RPMI8226 (cell line): ENCODE measurements at places on chromosomes 1 and 21.

GRCh38 chr21:44466351-44466954 is 11.1 kb downstream of the LRRC3 start:
- no peak for DNase-seq

DNA sequence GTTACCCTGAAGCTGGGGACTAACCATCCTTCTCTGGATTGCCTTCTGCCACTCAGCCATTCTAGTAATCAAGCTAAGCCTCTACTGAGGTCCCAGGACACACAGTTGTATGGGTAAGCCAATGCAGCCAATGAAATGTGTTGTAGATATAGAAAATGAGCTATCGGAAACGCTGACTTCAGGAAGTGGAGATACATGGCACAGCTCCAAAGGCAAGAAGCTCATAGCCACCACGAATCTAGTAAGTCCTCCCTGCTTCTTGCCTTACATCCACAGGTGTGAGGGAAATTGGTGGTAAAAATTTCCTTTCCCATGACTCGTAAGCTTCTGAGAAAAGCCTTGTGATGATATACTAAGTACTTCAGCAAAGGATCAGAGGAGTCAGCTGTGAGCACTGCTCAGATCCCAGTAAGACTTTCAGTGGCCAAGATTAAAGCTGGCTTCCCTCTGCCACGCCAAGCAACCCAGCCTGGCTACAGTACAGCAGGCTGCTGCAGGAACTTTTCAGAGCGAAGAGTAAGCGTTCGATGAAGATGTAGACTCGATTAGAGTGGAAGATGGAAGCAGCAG is 117.7 kb downstream of the SIM2 start:
- no peak for DNase-seq

DNA sequence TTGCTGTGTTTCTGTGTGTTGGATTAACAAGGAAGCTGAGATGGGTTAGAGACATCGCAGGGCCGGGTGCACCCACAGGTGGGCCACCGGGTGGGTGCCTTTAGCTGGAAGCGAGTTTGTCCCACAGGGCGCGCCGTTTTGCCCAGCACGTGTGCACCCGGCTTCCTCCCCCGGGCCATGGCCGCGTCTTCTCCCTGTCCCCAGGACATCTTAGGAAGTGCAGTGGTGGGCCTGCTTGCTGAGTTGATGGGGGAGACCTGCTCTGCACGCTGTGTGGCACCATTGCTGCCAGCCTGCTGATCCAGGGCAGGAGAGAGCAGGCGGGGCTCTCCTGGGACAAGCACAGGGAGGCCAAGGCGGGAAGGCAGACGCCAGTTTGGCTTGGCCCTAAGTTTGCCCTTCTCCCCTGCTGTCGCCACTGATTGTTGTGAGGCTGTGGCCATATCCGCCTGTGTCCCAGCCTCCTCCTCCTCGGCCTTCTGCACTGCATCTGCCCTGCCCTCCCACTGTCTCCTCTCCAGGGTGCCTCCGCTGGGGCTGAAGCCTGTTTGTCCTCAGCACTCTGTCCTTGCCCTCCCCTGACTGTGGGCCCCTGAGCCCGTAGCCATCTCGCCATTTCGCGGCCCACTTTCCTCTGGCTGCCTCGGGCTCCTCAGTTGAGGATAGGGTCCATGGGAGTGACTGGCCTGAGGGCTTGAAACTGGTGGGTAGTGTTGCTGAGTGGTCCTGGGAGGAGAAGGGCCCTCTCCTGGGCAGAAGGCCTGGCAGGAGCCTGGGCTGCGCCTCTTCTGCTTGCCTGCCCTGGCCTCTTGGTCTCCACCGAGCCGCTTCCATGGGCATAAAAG is 47.6 kb downstream of the PKNOX1 start:
- no peak for DNase-seq

DNA sequence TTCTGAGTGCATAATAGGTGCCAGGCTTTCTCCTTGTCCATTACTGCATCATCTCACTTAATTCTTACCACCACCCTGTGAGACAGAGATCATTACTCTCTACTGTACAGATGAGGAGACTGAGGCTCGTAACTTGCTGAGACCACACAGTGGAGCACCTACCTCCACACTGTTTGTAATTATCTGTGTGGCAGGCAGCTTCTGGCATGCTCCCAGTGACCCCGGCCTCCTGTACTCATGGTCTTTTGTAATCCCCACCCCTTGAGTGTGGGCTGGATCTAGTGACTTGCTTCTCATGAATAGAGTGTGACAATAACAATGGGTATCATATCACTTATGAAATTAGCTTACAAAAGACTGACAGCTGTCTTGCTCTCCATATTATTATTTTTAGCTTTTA is 407.3 kb downstream of the MATN1 start:
- no peak for DNase-seq

GRCh38 chr1:107432108-107432507 is 291.3 kb downstream of the NTNG1 start:
- DNase-seq, result no peak

- DNase-seq, result no peak
These were observed 13.6 kb downstream of the TUFT1 start for GRCh38 chr1:151553659-151554058.

DNA sequence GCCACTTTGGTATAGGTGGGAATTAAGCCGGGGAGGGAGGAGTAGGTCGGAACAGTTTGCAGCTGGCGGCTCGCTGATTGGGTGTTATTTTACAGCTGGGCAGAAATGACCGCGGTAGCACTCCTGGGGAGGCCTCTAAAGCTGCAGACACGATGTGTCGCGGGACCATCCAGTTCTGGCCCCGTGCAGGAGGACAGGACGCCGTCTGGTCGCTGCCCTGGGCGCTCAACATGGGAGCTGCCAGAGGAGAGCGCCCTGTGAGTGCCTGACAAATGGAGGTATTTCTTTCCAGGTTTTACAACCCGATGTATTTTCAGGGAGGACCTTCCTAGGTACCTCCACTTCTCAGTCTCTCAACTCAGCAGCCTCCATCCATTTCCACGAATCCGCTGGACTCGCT is 46.2 kb downstream of the CDC7 start:
- DNase-seq, result no peak

GRCh38 chr1:232902774-232903350 is 47.5 kb upstream of the NTPCR start:
- no peak for DNase-seq

DNA sequence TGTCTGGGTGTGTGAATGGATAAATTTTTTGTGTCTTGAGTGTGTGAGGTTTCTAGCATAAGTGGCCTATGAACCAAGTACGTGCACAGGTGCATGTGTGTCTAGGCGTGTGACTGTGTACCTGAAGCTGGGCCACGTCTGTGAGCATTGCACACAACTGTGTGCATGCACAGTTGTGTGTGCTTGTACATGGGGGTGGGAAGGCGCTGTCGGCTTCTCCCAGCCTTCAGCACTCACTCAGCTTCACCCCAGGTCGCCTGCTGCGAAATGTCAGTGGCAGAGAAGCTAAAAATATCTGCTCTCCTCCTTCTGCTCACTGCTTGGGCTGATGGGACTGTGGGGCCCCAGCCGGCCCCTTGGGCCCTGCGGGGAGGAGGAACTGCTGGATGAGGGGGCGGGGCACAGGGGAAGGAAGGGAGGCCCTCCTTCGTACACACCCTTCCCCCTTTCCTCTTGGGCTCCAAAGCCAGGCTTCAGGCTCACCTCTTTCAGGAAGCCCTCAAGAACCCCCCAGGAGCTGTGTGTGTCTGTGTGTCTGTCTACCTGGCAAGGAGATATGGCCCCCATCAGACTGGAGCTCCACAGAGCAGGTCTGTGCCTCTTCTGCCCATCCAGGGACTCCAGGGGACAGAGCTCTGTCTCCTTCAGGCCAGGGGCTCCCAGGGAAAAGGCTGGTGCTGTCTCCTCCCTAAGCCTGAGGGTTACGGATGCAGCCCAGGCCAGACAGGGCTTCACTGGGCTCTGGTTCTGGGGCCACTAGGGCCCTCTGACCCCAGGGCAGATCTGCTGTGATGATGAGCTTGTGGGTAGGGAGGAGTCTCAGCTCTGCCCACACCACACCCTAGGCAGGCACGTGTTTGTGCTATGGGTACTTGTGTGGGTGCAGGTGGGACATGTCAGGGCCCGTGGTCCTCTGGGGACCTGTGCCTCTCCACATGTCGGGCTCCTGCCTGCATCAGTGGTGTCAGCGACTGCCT is 35.6 kb upstream of the WASF2 start:
- peak; percentile 78 for DNase-seq

DNA sequence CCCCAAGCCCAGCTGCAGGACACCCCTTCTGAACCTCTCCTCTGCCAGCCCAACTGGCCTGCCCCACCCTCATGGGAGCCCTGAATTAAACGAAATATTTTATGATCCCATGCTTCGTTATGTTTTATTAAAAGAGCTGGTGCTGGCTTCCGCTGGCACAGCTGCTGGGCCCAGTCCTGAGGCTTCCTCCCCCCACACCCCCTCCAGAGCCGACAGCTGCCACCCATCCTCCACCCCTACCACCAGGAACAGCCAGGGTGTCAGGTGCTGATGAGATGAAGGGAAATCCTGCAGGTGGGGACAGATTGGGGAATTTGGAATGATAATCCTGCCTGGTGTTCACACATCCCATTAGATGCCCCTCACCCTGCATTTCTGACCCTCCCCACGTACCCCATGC is 19.0 kb downstream of the IGSF21 start:
- no peak for DNase-seq

DNA sequence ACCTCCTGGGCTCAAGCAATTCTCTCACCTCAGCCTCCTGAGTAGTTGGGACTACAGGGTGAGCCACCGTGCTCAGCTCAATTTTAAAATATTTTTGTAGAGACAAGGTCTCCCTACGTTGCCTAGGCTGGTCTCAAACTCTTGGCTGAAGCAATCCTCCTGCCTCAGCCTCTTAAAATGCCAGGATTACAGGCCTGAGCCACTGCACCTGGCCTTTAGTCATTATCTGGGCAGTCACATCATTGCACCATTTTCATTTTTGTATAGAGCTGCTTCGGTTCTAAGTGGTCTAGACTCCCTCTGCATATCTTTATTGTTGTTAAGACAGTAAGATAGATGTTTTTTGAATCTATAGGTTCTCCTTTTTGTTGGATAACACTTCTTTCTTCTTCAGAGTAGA is 39.9 kb downstream of the ATF3 start:
- DNase-seq, result no peak

DNA sequence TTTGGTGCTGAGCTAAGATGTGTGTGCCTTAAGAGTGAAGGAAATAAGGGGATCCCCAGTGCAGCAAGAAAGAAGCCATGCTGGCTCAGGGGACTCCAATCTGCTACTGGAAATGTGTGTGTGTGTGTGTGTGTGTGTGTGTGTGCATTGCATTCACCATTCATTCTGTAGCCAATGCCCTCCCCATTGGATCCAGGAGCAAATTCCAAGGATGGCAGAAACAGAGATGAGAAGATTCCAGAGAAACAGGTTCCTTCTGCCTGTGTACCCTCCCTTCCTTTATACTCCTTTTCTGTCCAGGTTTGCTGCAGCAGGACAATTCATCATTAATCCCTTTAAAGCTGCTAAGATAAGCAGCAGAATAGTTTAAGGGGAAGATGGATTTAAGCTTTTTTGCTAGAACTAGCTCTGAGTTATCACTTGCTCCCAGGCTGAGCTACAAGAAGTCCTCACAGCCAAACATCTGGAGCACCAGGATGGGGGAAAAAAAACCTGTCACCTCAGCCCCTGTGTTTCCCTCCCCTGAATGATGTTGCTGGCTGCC is 3.2 kb downstream of the SLC6A17 start:
- no peak for DNase-seq

DNA sequence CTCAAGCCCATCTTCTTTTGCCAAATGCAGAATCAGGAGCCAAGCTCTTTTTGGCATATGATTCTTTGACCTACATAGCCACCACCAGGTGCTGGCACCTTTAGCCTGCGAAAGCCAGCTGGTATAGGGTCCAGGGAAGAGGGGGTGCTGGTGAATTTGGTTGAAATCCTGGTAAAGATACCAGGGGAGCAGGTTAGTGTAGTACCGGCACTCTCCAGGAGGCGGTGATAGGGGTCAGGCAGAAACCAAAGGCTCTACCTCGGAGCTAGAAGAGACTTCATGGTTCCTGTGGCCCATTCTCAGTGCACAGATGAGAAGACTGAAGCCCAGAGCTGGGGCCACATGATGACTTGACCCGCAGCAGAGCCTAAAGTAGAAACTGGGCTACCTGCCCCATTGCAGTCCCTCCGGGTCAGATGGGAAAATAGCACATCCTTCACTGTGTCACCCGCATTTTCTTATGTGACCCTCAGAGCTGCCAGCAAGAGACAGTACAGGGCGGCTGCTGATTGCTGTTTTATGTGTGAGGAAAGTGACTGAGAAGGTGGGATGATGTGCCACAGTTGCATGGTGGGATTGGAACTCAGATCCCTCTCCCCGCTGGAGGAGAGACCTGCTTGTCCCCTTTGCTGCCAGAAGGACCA is 36.0 kb upstream of the IL19 start:
- DNase-seq, result peak; percentile 78

DNA sequence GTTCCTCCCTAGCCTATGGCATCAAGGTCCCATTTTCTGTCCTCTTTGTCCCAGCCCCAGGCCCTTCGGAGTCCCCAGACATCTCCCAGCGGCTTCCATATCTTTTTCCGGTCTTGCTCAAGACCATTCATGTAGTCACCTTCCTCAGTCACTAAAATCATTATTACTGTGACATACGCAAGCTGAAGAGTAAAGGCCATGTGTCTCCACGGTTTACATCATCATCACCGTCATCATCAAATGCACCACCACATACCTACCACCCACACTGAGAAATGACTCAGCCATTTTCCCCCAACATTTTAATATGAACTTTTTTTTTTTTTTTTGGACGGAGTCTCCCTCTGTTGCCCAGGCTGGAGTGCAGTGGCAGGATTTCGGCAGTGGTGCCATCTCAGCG is 43.4 kb downstream of the FHAD1 start:
- no peak for DNase-seq

DNA sequence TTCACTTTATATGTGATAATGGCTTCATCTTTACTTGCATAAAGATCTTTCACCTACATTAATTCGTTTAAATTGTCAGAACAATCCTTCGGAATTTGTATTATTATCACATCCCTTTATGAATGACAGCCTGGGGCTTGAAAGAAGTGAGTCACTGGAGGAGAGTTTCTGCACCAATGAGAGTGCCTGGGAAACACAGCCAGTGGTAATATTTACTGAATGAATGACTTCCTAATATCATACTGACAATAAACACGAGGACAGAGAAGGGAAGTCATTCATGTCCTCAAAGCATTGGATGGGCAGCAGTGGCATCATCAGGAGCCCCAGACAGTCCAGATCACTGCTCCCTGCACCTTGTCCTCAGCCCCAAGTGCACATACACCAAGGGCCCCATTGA is 40.7 kb upstream of the PDE4B start:
- DNase-seq, result no peak
